ENCODE measurements at places on chromosomes 6 and 20.

- no peak for DNase-seq
Measured at GRCh38 chr6:34592208-34592952, 36.3 kb upstream of the SPDEF start.

GRCh38 chr6:100276311-100277057, 188.2 kb downstream of the SIM1 start:
- no peak for DNase-seq

DNA sequence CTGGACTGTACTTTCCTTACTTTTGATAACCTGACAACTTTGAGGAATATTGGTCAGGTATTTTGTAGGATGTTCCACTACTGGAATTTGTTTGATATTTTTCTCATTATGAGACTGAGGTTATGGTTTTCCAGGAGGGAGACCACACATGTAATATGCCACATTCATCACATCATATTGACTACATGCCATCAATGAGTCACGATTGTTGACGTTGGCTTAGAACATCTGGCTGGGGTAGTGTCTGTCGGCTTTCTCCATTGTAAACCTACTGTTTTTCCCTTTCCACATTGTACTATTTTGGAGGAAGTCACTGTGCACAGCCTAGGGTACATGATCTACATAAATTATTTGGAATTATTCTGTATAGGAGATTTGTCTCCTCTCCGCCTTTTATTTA, 1.4 kb upstream of the STX11 start:
- DNase-seq, result no peak

GRCh38 chr6:135813401-135813800, 38.1 kb upstream of the PDE7B start:
- DNase-seq, result no peak

DNA sequence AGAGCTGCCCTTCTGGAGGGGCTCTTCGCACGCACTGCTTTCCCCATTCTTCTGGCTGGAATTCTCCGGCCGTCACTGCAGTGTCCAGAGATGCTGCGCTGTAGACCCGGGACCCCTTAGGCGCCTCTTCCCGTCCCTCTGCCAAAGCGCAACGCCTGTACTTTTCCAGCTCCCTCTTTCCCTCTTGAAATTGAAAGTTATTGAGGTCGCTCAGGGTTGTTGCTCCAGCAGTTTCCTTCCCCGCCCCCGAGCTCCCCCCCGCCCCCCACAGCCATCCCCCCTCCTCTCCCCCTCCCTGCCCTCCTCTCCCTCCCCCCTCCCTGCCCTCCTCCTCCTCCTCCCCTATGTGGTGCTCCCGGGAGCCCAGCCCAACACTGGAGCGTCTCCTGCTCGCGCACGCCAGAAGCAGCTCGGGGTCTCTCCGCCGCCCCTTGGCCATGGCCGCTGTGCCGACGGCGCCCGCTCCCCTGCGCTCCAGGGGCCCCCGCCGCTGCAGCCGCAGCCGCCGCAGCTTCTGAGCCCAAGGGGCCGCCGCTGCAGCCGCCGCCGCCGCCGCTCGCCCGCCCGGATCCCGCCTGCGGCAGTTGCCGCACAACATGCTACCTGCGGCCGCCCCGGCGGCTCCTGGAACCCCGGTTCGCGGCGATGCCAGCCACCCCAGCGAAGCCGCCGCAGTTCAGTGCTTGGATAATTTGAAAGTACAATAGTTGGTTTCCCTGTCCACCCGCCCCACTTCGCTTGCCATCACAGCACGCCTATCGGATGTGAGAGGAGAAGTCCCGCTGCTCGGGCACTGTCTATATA, at the start of gene RSPO3:
Gene RSPO3, plus strand, starts transcription at position 374 of the 804 bp plus-strand sequence. CDS start 522 bp downstream, outside the sequence.
- DNase-seq, result no peak

DNA sequence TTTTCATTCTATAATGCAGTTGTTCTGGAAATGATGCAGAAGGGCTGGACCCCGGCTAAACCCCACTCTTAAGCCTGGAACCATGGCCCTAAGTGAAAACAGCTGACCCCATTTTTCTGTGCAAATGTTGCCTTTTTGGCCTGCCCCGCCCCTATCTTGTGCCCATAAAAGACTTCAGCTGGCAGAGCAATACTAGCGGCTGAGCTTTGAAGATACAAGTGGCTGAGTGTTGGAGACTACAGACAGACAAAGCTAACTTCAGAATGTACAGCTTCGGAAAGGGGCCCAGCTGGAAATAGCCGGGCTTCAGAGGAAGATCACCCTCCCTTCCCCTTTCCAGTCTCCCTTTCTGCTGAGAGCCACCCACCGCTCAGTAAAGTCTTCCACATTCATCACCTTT, 258.6 kb upstream of the SPTLC3 start:
- no peak for DNase-seq

DNA sequence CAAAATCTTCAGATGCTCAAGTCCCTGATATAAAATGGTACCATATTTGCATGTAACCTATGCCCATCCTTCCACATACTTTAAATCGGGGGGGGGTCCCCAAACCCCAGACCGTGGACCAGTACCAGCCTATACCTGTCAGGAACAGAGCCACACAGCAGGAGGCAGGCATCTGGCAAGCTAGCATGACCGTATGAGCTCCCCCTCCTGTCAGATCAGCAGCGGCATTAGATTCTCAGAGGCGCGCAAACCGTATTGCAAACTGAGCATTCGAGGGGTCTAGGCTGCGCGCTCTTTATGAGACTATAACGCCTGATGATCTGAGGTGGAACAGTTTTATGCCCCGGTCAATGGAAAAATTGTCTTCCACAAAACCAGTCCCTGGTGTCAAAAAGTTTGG, 30.7 kb downstream of the FGD2 start:
- DNase-seq, result no peak

- no peak for DNase-seq
Measured at GRCh38 chr6:163958646-163959045, 544.1 kb downstream of the QKI start.

- no peak for DNase-seq
Measured at GRCh38 chr20:49987015-49987867, 4.5 kb downstream of the SNAI1 start.

DNA sequence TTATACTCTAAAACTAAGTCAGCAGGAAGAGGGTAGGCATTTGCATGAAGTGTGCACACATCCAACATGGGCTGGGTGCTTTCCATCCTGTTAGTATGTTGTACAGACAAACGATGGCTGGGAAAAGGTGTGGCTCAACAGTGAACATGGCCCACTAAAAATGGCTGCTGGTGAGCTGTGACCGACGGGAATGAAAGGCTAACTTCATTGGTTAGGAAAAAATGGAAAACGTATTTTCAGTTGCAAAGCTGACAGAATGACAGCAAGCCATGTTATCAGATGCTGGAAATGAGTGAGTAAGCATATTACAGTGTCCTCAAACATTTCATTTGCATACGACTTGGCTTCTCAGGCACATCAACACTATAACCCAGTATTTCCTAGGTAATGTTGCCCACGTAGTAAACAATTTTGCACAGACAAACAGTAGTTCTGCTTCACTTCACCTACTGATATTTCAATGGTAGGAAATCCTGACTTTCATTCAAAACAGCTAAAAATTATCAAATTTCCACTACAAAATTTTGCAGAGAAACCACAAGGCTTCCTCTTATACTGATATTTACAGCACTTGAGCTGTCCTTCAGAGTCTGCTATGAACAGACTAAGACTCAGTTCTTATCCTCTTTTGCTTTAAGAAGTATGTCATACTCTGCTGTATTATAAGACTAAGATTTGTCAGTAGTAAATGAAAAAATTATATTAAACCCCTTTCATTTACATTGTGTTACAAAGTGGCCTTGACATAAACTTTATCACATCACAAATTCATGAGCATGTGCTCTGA, 98.9 kb downstream of the IRF4 start:
- DNase-seq, result no peak

- DNase-seq, result no peak
Measured at GRCh38 chr6:133758815-133759335, 130.0 kb upstream of the TCF21 start.

DNA sequence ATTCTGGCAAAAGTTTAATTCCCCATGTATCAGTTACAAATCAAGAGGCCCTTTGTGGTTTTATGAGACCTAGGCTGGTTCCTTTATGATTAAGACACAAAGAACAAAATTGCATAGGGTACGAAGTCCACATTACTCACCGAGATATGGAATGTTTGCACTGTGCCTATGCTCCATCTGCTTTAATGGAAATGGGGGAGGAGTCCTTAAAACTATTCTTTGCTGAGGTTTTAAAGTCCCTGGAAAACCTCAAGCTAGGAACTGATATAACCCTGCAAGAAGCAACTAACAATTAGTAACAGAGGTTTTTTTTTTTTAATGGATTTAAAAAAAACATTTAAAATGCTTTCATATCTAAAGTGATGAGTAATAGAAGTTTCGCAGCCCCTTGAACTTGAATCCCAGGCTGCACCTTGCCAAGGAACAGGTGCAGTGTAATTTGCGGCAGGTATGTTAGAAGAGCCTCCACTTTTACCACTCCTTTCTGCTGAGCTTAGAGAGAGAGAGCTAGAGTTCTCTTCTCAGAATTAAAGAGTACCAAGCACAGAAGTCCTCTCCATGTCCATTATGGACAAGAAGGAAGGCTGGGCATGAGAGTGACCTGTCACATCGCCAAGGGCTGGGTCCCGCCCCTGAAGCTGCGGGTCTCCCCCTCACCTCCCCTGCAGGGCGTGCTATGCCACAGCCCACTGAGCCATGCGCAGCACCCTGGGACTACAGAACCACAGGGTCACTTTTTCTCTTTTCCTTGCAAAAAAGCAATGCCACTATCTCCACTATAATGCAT, 2.3 kb downstream of the SERPINB1 start:
- DNase-seq, result no peak

DNA sequence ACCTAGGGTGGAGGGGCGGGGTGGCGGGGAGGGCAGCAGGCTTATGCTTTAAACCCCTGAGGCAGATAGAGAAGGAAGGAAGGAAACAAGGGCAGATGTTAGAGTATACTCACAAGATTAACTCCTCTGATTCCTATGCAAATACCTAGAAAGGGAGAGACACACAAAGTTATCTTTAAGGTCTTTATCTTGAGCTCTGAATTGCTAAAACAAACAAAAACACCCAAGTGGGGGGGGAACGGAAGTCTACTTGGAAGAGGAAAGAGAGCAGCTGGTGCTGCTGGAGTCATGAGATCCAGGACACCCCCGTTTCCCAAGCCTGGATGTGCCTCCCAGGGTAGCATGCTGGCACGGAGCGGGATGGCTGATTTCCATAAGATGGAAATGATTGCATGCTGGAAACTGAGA, 43.4 kb downstream of the PLAGL1 start:
- DNase-seq, result no peak

- DNase-seq, result peak; percentile 2
Measured at GRCh38 chr20:46970937-46971630, 76.4 kb downstream of the EYA2 start.

- peak; percentile 42 for DNase-seq
Measured at GRCh38 chr6:43021270-43022047, at the start of gene RRP36. TSS of gene RRP36 (plus strand) at chr6:43021623. CDS start at chr6:43021655, 32 bp downstream.

DNA sequence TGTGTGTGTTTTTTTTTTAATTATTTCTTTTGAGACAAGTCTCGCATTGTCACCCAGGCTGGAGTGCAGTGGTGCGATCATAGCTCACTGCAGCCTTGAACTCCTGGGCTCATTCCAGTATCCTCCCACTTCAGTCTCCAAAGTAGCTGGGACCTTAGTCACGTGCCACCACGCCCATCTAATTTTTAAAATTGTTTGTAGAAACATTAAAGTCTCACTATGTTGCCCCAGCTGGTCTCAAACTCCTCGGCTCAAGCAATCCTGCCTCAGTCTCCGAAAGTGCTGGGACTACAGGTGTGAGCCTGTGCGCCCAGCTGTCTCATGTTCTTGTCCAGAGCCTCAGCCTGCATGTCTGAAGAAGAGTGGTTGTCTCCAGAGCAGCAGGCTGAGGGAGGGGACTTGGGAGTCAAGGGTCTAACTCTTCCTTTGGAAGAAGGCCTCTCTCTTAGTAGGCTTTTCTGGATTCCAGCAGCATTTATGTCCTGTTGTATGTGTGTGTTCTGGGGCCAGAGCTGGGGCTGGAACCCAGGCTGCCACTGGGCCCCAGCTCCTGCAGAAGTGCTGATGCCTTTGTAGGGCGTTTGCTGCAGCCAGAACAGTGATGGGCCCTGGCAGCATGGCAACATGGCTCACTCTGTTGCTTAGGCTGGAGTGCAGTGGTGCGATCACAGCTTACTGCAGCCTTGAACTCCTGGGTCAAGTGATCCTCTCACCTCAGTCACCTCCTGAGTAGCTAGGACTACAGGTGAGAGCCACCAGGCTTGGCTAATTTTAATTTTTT, 5.4 kb downstream of the DNMT3B start:
- no peak for DNase-seq

DNA sequence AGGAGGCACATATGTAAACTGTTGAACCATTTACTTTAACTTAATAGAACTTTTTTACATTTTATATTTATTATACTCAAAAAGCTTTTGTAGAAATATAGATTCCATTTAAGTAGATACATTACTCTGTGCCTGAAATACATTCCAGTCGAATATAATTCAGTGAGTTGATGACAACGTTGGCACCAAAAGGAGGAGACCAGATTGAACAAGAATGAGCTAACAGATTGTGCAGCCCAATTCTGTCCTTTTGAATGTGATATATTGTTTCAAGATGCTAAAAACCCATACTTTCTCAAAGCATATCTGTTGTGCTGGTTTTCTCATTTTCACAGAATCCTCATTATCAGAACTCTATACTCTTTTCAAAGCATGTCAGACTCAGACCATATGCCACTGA, 147.4 kb upstream of the SIM1 start:
- no peak for DNase-seq

DNA sequence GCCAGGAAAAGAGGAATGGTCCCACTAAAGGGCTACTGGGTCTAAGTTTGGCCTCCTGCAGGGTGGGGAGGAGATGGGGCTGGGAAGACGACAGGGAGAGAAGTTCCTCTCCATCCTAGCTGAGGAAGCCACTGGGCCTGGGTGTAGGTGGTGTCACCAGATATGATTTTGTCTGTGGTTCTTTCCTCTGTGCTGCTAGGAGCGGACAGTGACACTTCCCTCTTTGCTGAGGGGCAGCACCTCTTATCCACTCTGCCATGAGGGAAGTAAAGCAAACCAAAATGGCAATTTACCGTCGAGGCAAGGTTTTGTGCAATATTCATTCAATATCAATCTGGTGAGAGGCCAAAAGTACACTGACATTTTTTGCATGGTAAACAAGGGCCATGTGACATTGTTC, 33.0 kb upstream of the NR2E1 start:
- DNase-seq, result no peak

GRCh38 chr6:39746795-39747194, 21.6 kb upstream of the KIF6 start:
- no peak for DNase-seq

DNA sequence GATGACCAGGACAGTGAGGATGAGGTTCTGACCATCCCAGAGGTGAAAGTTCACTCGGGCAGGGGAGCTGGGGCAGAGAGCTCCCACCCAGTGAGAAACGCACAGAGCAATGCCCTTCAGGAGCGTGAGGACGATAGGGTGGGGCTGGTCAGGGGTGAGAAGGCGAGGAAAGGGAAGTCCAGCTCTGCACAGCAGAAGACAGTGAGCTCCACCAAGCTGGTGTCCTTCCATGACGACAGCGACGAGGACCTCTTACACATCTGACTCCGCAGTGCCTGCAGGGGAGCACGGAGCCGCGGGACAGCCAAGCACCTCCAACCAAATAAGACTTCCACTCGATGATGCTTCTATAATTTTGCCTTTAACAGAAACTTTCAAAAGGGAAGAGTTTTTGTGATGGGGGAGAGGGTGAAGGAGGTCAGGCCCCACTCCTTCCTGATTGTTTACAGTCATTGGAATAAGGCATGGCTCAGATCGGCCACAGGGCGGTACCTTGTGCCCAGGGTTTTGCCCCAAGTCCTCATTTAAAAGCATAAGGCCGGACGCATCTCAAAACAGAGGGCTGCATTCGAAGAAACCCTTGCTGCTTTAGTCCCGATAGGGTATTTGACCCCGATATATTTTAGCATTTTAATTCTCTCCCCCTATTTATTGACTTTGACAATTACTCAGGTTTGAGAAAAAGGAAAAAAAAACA, 16.6 kb upstream of the SLC22A1 start:
- no peak for DNase-seq

- peak; percentile 57 for DNase-seq
Measured at GRCh38 chr20:17995967-17996819, 27.4 kb downstream of the MGME1 start.

Measured in hippocampal formation (tissue), 2 donors.